ENCODE measurements at places on chromosomes 2 and 18. TPM values are rescaled to one million over a fixed set of nuclear protein-coding genes. Genes with fewer than 3 reads are reported as not detected.

- H3K27me3 ChIP-seq = no peaks in the 10 kb centered on the region
- H3K4me3 ChIP-seq = no peak overlapping the region
- DNase-seq = peak; percentile 12
- no peak overlapping the region for H3K27ac ChIP-seq
- H3K4me1 ChIP-seq = no peaks in the 10 kb centered on the region
Observed at GRCh38 chr2:221637851-221638250, 65.7 kb upstream of the EPHA4 start.

DNA sequence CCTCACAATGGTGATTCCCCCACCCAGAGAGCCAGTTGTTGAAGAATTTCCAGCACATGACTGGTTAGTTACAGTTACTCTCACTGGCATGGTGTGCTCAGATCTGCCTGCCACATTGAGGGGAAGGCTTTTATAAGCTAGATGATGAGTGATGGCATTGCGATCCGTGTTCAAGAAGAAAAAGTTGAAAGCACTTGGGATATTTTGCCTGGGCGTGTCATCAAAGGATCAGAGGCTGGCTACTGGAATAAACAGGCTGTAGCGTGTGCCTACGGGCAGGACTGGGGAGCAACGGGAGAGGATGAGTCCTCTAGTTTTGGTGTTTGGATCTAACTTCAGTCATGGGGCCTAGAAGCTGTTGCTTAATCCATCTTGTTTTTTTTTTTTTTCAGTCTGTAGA, 175.0 kb downstream of the SETBP1 start:
- H3K4me3 ChIP-seq = no peak overlapping the region
- no peak for DNase-seq
- H3K27ac ChIP-seq = no peak overlapping the region
- H3K4me1 ChIP-seq = peaks cover 19% of the 10 kb centered on the region
- H3K36me3 ChIP-seq = no peaks in the 10 kb centered on the region

GRHL1 gene
- total RNA-seq = 6.0 TPM

DNA sequence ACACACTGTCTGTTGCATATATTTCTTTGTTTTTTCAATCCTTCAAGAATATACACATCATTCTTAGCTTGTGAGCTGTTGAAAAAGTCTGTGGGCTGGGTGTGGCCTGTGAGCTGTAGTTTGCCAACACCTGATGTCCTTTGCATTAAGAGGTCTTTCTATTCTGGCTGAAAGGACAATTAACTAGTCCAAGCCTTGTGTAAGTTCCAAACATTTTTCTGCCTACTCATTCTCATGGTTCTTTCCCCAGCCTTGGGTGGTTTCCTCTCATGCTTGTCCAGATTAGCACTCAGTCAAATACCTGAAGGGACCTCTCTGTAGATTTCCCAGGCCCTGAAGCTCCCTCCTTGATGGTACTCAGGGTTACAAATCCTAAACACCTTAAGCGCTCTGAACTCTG, 57.8 kb upstream of the NABP1 start:
- no peak overlapping the region for H3K27ac ChIP-seq
- no peak overlapping the region for H3K4me3 ChIP-seq
- no peak for DNase-seq
- H3K27me3 ChIP-seq = no peaks in the 10 kb centered on the region

- peaks cover 5% of the 10 kb centered on the region for H3K4me1 ChIP-seq
- no peak overlapping the region for H3K4me3 ChIP-seq
- no peaks in the 10 kb centered on the region for H3K36me3 ChIP-seq
- no peak overlapping the region for H3K27ac ChIP-seq
Observed at GRCh38 chr2:199848389-199849130, 2.4 kb downstream of the FTCDNL1 start.

Data from kidney (tissue), 22 donors.